ENCODE measurements at places on chromosomes 7 and 10. TPM values are rescaled to one million over a fixed set of nuclear protein-coding genes. Genes with fewer than 3 reads are reported as not detected.
A peak's percentile ranks its signal among the peaks of the same experiment; 100 is the strongest.

The ABHD11 gene
- 62.9 TPM for total RNA-seq

The TMEM213 gene
- not detected for total RNA-seq

GRCh38 chr7:94511718-94512117 is 2.1 kb downstream of the CASD1 start:
- no peak for DNase-seq

DNA sequence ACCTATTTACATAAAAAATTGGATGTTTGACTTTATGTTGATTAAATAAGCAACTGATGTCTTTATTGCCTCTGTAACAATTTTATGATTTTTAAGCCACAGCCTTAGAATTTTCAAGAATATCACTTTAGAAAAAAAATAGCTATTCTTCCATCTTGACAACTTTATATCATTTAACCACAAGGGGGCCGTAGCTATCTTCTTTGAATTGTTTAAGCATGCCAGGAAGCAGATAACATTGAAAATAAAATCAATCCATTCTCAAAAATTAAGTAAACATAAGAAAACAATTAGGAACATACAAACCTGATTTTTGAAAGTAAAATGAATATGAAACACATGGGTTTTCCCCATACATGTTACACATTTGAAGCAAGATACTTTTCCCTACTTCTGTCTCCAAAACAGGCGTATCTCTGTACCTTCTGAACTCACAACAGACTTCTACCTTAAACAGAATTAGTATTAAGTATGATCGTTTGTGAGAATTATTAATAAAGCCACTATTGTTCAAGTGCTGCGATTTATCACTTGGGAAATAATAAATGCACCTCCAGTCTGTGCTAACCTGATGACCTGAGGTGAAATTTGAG is 209.0 kb downstream of the CACNA2D1 start:
- DNase-seq: no peak

- no peak for DNase-seq
These were observed 3.6 kb downstream of the PKD1L1 start for GRCh38 chr7:47944536-47945260.

DNA sequence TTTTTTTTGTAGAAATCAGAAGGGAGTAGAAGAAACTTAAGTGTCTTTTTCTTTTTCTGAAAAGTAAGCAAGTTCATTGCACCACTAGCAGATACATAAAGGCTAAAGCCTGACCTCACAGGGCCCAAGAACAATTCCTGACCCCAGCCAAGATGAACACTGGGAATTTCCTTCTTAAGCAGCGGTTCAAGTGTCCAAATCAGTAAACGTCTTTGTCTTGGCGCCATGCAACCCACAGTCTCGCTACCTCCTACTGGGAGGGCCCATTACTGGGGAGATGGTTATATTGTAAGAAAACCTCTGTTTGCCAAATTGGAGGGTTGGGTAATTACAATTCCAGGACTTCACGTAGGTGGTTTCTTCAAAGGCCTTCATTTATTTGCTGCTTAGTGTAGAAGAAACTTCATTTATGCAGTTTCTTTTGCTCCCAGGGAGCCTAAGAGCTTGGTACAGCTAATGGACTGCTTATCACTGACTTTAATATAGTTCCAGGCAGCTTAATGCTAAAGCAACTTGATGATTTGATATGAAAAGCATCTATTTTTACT is 58.3 kb upstream of the ADRB1 start:
- DNase-seq: no peak

DNA sequence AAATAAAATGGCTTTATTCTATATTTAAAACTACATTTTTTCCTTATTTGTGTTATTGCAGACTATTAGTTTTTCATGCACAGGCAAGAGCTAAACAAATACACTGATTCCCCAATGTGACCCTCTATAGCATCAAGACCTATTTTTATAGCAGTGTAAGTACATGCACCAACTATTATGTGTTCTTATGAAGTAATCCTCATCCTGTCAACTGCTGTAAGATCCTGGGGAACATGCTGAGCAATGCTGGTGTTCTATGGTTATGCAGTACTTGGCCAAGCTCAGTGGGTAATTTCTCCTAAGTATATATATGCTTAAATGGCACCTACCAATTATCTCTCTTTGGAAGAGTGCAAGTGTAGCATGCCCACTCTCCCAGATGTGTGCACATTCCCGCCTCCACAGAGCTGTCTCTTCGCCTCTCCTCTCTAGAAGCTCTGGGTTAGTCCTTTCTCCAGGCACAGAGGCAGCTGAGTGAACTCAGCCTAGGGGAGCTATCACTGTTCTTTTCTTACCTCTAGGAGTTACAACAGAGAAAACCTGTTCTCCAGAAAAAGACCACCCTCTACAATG is 428.8 kb downstream of the KCNMA1 start:
- DNase-seq: no peak

- peak; percentile 8 for DNase-seq
These were observed 114.5 kb downstream of the PTPN20 start for GRCh38 chr10:47025540-47026300.

DNA sequence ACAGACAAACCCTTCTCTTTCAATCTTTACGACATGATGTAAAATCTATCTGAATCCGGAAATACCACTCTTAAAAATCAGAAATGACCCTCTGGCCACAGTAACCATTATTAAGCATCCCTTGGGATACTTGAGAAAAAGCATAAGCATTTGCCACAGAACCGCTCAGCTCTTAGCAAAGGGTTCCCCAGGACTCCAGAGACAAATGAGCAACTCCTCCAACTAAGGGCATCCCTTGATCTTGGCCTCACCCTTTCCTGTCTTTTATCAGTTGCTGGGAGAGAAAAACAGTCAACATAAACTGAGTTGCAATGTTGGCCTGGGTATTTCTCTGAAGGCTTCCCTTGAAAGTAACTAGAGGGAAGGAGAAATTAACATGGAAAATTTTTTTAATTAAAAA is 3.5 kb downstream of the PDLIM1 start:
- DNase-seq: no peak

DNA sequence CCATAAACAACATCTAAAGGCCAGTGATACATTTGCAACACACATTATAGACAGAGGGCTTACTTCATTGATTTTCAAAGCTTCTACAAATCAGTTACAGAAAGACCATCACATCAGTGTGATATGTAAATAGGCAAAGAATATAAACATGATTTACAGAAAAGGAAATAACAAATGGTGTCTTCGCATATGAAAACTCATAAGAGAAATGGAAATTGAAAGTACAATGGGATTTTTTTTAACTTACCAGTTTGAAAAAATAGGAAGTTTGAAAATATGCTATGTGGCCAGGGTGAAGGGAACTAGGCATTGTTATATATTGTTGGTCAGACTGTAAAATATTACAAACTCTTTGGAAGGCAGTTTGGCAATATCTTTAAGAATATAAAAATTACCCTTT is 27.3 kb downstream of the SEC23IP start:
- DNase-seq: no peak

Measured in progenitor cell of endocrine pancreas (in vitro differentiated cells).